ENCODE measurements at places on chromosomes 6 and 20.

DNA sequence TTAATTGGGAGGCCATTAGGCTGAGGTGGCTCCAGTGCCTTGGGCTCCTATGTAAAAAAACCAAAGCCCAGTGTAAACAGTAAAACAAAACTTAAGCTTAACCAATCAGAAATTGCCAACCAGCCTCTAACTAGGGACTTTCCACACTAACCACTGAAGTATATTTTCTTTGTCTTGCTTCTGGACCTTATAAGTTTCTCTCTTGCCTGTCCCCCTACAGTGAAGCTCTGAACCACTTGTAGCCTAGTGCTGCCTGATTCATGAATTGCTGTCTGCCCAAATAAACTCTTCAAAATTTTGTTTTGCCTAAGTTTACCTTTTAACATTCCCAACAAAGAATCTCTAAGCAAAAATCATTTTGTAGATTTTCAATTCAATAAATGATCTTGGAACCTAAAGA is 28.2 kb downstream of the POPDC3 start:
- no peak for DNase-seq

GRCh38 chr20:60239956-60240355 is 281.7 kb downstream of the CDH26 start:
- no peak for DNase-seq

DNA sequence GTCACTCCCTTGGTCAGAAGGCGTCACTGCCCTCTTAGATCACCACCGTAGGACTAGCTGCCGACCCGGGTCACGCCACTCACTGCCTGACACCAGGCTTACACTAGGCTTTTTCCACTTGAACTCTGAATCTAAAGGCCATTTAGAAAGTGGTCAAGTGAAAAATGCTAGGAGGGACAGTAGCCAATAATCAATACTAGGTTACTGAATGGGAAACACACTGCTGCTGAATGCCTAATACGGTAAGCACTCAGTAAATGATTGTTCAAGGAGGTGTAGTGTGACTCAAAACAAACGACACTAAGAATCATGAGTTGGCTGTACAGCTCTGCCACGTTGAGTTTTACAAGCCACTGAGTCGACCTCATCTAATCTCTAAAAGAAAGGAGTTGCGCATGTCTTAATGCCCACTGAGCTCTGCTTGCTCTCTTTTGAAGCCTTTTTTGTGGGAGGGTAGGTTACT is 760 bp upstream of the IBTK start:
- no peak for DNase-seq

- DNase-seq = no peak
These were observed 1.2 kb upstream of the CALHM6 start for GRCh38 chr6:116459927-116460326.

DNA sequence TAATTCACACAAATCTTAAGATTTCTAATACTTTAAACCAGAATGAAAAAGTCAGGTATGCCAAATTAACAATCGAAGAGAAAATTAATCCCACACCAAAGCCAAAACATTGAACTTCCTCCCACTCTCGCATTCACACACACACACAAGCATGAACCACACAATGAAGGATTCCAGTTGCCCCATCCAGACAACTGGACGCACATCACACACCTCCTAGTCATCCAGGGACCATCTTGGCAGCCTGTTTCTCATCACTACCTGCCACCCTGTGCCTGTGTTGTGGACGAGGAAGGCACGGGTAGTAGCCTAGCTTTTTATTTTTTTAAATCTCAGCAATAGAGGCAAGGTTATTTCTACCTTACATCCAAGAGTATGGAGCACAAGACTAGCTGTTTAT is 15.2 kb downstream of the B4GALT5 start:
- no peak for DNase-seq

DNA sequence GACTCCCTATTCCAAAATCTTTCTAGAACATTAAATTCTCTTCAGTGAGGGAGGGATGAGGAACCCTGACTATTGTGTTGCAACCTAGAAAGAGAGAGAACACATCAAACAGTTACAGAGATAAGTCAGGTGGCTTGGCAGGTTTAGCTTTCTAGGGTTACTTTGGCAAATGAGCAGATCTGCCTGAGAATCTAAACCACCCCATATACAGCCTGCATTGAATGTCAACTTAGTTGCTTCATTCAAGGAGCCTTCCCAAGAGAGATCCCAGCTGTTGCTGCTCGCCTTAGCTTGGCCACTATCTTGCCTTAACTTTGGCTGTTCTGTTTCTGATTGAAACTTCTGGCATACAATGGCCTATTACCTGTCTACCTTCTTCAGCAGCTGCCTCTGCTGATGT is 74.7 kb upstream of the TCF21 start:
- no peak for DNase-seq

DNA sequence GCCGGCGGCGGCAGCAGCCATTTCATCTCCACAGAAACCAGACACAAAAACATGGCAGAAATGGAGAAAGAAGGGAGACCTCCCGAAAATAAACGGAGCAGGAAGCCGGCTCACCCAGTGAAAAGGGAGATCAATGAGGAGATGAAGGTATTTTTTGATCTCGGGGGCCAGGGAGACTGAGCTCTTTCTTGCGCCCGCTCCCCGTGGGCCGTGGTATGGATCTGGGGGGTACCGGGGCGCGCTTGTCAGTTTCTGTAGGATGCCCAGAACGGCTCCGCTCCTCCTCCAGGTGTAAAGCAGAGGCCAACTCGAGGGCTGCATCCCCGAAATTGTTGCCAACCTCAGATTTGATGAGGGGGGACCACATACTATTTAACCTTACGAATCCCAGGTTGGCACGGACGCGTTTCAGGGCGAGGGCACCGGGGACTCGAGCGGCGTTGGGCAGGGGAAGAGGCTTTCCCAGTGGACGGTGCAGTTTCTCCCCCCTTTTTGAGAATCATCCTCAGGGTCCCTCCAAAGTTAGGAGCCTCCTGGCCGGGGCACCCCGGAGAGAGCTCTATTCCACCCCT is 735 bp downstream of the SOBP start:
- no peak for DNase-seq

- DNase-seq = no peak
These were observed 81.2 kb downstream of the BMP7 start for GRCh38 chr20:57185188-57185743.

GRCh38 chr6:4973982-4974745 is 29.7 kb downstream of the RPP40 start:
- DNase-seq = no peak

DNA sequence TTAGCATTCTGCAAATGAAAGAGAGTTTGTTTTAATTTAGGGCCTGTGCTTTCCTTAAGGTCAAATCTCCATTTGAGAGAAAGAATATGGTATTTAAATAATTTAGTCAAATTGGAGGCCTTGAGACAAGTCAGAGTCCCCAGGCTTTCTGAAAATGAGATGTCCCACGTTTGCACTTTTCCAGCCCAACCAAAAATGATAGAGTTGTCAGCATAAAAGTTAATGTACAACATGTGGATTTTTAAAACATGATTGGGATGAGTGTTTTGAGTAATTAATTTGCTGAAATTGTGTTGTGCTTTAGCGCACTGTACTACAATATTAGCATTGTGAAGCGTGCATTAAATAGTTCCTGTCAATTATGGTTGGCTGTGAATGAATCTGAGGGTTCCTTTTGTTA is 10.0 kb downstream of the CD83 start:
- DNase-seq = no peak

GRCh38 chr6:16183187-16183664 is 54.3 kb downstream of the MYLIP start:
- no peak for DNase-seq

DNA sequence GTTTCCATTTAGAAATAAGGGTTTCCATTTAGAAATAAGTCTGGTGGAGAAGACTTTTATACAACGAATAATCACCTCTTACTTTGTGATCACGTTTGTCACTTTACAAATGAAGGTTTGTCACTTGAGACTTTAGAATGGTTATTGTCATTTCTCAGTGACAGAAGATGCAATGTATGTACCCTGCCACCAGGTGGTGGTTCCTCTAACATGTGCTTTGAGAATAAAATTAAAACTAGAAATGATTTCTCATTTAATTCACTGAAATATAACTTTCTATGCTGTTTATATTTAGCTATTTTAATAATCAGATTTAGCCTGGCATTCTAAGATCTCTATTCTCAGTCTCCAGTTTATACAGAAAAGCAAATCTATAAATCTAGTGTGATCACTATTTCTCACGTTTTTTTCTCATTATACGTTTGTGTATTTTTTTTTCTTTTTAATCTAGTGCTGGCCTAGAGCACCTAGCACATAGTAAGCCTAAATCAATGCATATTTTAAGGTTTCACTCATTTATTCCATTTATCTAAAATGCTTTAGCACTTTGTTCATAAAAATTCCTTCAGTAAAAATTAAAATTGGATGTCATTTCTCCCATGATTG is 57.4 kb upstream of the TFAP2D start:
- no peak for DNase-seq

GRCh38 chr6:24927277-24927955 is 8.3 kb downstream of the RIPOR2 start:
- no peak for DNase-seq

DNA sequence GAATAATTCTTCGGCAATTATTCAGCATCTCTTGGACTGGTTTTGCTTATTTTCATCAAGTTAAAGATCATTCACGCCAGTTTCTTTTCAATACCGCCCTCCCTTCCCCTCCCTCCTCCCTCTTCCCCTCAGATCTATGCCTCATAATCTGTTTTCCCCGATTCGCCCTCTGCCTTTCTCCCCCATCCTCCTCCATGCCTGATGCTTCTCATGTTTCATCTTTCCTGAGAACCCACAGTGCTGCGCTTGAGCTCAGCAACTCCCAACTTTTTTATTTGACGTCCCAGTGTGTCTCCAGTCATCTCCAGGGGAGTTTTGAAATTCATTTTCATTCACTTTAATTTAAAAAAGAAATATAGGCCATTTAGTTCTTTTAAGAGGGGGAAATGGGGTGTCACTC is 142.7 kb downstream of the PTPRT start:
- no peak for DNase-seq

- DNase-seq = no peak
These were observed 292.6 kb downstream of the GMDS start for GRCh38 chr6:1952740-1953360.

DNA sequence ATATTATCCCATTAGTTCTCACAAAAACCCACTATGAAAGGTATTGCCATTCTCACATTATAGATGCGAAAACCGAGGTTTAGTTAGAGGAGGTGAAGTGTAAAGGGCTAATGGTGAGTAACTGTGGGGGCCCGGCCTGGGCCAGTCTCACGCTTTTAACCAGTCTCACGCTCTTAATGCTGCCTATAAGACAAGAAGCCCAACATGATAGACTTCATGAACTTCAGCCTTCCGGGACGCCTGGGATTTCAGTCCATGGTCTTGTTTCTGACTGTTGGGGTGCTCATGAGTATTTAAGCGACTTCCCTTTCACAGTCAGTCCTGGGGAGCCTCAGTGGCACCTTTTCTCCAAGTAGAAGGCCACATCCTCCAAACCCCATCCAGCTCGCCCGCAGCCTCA is 31.7 kb downstream of the AGPAT4 start:
- DNase-seq = no peak

- no peak for DNase-seq
These were observed 12.1 kb upstream of the NEDD9 start for GRCh38 chr6:11244387-11245126.

GRCh38 chr20:48015943-48016723 is 230.9 kb upstream of the SULF2 start:
- DNase-seq = no peak

GRCh38 chr6:10861086-10861485 is 20.8 kb downstream of the GCM2 start:
- DNase-seq = no peak
